ENCODE measurements at places on chromosomes 7 and 10. TPM values are rescaled to one million over a fixed set of nuclear protein-coding genes. Genes with fewer than 3 reads are reported as not detected.

GRCh38 chr7:37369906-37370305 lies 78.8 kb downstream of the ELMO1 start:
- H3K27me3 ChIP-seq = no peaks in the 10 kb centered on the region
- H3K27ac ChIP-seq = no peak overlapping the region
- peak; percentile 60 for DNase-seq

- H3K36me3 ChIP-seq = no peaks in the 10 kb centered on the region
- no peaks in the 10 kb centered on the region for H3K27me3 ChIP-seq
- H3K4me3 ChIP-seq = no peak overlapping the region
These were observed 648.3 kb downstream of the TNS3 start for GRCh38 chr7:46933596-46933995.

GRCh38 chr10:86389441-86390193 lies 23.0 kb upstream of the GRID1 start:
- H3K27ac ChIP-seq = no peak overlapping the region
- peak overlapping the region; percentile 37 for H3K4me3 ChIP-seq
- peaks cover 6% of the 10 kb centered on the region for H3K27me3 ChIP-seq
- peaks cover 5% of the 10 kb centered on the region for H3K4me1 ChIP-seq

ZPBP gene
- total RNA-seq = not detected

FRMPD2 gene
- not detected for total RNA-seq

DNA sequence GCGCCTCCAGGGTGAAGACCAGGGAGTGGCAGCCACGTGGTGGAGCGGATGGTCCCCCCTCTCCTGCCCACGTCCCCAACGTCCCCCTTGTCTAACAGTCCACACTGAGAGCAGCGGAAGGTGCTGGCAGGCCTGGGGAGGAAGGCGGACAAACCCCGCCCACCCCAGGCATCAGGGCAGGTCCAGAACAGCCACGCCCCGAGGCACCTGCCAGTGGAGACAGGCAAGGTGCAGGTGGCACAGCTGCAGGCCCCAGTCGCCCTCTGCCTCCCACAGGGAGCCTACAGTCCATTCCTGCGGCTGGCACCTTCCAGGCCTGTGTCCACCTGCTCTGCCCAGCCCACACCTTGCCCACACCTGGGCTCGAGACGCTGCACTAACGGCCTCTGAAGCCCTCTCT lies 24.9 kb downstream of the CYP2W1 start:
- no peak overlapping the region for H3K4me3 ChIP-seq
- H3K36me3 ChIP-seq = no peaks in the 10 kb centered on the region
- peak; percentile 70 for DNase-seq
- no peaks in the 10 kb centered on the region for H3K4me1 ChIP-seq
- no peaks in the 10 kb centered on the region for H3K27me3 ChIP-seq
- no peak overlapping the region for H3K27ac ChIP-seq

- H3K36me3 ChIP-seq = no peaks in the 10 kb centered on the region
- H3K4me1 ChIP-seq = no peaks in the 10 kb centered on the region
- no peak for DNase-seq
- no peaks in the 10 kb centered on the region for H3K27me3 ChIP-seq
- no peak overlapping the region for H3K27ac ChIP-seq
These were observed 18.1 kb upstream of the ATAD1 start for GRCh38 chr10:87836098-87836497.

DNA sequence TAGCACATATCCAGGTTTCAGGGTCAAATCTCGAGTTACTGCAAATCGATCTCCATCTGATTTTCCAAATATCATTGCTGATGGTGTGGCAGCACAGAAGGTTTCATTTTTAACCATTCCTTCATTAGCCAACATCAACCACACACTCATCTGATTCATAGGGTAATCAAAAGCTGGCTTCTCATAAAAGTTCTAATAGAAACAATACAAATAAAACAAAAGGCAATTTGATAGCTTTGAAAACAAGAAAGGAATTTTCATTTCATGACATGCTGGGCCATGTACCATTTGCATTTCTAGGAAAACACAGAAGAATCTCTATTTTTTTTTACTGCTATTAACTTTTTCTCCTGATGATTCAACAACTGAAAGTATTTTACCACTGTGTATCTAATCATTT lies 147.7 kb upstream of the SLC26A5 start:
- no peak for DNase-seq
- H3K36me3 ChIP-seq = no peaks in the 10 kb centered on the region
- no peak overlapping the region for H3K27ac ChIP-seq
- no peaks in the 10 kb centered on the region for H3K4me1 ChIP-seq

Data from colonic mucosa (tissue), 4 donors.